Head of caudate nucleus (tissue), 42 donors: ENCODE measurements at places on chromosomes 13 and 19.

DNA sequence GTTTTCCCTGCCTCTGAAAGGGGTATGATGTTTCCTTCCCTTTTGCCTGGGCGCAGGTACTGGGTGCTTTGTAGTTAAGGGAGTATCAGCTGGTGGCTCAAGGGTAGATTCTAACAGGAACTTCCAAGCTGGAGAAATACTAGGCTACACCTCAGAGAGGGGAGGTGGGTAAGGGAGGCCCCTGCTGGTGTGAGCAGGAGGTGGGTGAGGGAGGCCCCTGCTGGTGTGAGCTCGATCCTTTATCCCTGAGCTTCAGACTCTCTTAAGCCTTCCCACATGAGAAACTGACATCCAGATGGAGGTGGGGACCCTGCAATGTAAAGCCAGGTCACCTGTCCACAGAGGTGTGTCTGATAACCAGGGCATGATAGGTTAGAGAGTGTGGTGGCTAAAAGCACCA lies 32.1 kb downstream of the CYP2B6 start:
- DNase-seq = no peak

GRCh38 chr19:33472691-33473652 lies 48.6 kb downstream of the PEPD start:
- peak; percentile 60 for DNase-seq

DNA sequence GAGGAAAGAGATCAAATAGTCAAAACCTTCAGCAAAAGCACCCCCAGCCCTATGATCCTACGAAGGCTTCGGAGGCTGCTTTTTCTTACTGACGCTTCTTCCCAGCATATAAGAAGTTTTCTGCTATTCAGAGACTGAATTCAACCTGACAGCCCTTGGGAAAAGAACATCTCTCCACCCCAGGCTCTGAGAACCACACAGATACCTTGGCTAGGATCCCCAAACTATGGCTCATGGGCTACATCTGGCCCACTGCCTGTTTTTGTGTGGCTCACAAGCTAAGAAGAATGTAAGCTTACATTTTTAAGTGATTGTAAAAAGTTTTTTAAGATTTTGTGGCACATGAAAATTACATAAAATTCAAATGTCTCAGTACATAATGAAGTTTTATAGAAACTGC lies 3.0 kb downstream of the SLC15A1 start:
- no peak for DNase-seq

DNA sequence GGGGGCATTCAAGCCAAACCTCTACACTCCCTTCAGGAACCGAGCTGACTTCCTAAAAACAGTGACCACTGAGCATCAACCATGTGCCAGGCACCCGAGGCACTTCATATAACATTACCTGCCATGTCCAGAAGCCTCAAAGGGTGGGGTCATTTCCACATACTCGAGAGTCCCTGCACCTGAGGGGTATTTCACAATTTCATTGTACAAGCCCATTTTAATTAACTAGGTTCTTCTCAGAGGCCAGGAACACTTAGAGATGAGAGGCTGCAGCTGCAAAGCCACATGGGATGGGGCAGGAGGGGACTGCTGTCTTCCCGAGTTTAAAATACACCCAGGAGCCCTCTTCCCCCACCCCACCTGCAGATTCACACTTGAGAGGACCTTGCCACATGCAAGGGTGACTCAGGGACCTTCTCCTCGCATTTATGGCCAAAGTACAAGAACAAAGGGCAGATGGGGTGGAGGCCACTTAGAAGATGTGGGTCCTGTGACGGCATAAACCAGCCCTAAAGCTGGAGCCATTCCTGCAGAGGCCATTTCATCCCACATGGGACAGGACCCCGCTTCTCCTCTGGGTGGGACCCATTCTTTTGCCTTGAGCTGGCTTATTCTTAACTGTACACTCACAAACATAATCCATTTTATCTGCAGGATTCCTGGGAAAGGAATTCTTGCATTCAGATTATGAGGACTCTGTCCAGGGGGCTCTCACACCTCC lies 43.9 kb downstream of the RAB20 start:
- DNase-seq = no peak

DNA sequence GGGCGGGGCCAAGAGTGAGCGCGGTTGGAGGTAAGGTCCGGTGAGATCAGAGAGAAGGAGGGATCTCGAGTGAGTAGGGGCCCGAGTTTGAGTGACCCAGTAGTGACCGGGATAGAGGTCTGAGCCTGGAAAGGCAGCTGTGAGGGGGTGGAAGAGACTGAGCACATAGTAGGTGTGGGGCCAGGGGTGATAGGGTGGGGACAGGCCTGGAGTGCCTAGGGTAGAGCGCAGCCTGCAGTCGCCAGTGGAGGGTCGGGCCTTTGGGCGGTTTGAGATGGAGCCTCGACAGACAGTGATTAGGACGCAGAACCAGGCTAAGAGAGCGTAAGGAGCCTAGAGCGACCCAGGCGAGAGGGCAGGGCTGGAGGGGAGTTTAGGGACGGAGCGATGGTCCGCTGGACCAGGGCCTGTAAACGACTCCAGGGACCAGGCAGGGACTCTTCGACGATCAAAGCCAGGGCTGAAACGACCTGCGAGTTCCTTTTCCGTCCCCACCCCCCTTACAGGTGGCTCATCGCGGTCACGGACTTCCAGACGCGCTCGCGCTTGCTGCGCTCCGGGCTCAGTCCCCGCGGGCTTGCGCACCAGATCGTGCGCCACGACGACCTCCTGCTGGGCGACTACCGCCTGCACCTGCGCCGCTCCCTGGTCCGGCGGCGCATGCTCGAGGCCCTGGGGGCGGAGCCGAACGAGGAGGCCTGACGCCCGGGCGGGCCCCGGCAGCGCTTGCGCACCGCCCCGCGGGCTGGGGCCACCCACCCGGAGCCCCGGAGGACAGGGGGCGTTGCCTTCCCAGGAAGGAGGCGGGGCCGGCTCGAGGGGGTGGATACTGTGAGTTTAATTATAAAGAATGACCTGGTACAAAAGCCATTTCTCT lies 9.4 kb downstream of the C19orf81 start:
- peak; percentile 88 for DNase-seq

DNA sequence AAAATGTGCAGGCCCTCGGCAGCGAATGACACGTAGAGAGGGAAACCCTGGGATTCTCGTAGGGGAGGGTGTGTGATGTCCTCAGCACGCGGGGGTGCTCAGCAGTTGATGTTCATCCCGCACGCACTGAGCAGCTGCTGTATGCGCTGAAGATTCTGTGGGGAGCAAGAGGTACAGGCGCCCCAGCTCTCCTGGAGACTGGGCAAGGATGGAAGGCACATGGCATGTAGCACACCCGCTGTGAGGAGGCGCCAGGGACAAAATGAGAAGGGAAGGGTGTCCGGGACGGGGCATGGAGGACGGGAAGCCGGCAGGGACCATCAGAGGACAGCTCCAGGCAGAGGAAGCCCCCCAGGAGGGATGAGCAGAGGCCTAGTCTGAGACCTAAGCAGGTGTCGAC lies 15.4 kb downstream of the ATP11A start:
- DNase-seq = no peak

DNA sequence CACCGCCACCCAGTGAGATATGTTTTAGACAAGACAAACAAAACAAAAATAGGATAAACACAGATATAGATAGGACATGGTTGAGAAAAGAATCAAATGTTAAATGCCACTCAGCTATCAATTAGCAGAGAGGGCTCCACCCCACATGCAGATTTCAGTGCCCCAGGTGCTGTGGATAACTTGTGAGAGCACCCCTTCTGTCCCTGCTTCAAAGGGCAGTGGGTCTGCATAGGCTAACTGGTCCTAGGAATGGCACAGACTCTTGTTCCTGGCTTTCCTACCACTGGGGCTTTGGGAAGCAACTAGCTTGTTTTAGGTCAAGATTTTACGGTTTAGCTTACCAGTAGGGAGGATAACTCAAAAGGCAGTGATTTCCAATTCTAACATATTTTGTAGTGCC lies 460.3 kb downstream of the TSHZ3 start:
- no peak for DNase-seq

GRCh38 chr19:33957804-33958203 lies 161.1 kb downstream of the KCTD15 start:
- DNase-seq = no peak

- no peak for DNase-seq
Observed at GRCh38 chr19:16330368-16330801, 5.8 kb downstream of the KLF2 start.

GRCh38 chr19:4434391-4434790 lies 23.2 kb downstream of the UBXN6 start:
- no peak for DNase-seq

- DNase-seq = no peak
Observed at GRCh38 chr13:21957833-21958232, 287.0 kb downstream of the FGF9 start.

DNA sequence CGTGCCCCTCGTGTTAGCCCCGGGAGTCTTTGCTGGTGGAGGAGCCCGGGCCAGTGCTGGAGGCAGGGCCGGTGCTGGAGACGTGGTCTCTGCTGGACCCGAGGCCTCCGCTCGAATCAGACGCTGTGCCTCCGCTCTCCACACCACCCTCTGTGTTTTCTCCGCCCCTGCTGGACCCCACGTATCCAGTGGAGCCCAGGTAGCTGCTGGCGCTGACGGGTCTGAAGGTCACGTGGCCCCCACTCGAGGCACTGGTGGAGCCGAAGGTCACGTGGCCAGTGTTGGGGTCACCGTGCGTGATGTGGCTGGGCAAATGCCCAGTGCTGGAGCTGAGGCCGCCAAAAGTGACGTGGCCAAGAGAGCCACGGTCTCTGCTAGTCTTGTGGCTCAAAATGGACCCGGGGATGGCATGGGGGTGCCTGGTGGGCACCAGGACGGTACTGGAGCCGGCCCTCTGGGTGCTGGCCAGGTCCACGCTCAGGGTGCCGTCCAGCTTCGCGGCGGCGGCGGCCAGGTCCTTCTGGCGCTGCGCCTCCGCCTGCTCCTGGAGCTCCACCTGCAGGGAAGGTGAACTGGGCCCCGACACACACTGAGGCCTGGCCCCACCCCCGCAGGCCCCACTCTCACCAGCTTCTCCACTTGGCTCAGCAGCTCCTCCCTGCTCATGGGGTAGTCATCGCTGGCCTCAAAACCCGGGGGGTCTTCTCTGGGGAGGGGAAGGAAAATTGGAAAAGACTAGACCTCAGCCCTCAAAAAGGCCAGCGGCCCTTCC lies 27.3 kb downstream of the ZNF114 start:
- no peak for DNase-seq

- DNase-seq = no peak
Observed at GRCh38 chr13:96581741-96582140, 412.5 kb downstream of the OXGR1 start.

DNA sequence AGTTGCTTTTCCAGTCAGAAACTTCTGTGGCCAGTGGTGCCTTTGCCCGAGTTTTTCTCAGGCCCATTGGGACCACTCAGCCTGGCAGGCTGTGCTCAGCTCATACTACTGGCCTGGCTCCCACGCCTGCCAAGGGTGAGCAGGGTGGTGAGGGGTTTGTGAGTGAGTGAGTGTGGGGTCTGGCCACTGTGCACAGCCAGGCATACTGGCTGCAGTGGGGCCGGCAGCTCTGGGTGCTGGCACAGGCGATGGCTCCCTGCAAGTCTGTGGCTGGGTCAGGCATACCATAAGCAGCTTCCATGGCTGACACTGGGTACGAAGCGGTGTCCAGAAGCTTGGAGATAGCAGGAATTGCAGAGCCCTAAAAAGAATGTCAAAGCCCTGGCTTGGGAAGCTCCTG lies 161.0 kb downstream of the SLITRK6 start:
- DNase-seq = no peak

GRCh38 chr13:41652735-41653361 lies 195.5 kb downstream of the RGCC start:
- no peak for DNase-seq

- no peak for DNase-seq
Observed at GRCh38 chr19:46976845-46977320, 42.8 kb upstream of the NPAS1 start.

- no peak for DNase-seq
Observed at GRCh38 chr13:77565635-77566034, 30.1 kb downstream of the SCEL start.

- no peak for DNase-seq
Observed at GRCh38 chr19:35843676-35844481, 8.4 kb downstream of the NPHS1 start.

DNA sequence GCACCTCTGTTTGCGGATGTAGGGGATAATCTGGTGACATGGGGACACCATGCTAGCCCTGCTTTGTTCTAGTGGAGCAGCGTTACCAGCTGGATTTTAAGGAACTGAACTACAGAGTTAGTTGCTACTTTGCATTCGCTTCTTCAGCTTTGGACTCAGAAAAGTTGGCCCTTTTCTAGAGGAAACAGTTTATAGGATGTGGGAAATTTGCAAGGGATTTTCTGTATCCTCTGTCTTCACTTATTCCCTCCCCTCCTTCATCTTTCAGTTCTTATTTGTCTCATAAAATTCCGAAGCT lies 2.1 kb downstream of the GATAD2A start:
- DNase-seq = no peak

- DNase-seq = no peak
Observed at GRCh38 chr13:113527272-113527958, 36.9 kb upstream of the DCUN1D2 start.

DNA sequence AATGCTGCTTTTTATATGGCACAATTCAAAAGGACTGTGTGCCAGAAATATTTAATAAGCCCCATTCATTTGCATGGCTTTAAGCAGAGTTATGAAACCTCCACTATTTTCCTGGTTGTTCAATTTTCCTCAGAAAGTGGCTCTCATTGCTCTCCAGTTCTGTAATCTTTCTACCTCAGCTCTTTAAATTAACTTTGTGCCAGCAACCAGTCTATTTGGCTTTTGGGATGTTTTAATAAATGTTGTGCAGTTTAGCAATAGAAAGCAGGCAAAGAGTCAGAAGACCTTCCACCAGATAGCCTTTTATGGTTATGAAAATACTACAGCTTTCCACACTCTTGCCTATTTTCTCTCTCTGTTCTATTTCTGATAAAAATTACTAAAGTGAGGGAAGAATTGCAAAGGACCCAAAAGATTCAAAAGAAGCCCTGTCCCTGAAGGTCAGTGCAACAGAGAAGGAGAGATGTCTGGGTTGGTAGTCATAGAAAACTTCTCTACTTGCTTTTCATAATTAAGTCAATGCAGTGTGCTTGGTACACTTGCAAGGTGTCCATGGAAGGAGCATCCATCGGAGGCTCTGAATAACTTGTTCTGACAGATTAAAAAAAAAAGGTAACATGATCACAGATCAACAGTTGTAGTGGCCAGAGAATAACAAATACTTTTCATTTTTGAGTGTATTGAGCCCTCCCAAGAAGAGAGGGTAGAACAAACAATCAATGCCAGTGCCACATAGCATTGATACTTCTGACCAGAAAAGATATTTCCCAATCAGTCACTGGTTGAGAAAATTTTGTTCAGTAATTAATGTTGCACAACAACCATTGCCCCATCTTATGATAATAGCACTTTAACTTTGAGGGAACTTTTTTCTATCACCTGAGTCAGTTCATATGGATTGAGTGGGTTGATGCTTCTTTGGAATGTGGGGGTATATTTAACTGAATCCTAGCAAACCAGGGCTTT lies 48.4 kb upstream of the SPRY2 start:
- no peak for DNase-seq

DNA sequence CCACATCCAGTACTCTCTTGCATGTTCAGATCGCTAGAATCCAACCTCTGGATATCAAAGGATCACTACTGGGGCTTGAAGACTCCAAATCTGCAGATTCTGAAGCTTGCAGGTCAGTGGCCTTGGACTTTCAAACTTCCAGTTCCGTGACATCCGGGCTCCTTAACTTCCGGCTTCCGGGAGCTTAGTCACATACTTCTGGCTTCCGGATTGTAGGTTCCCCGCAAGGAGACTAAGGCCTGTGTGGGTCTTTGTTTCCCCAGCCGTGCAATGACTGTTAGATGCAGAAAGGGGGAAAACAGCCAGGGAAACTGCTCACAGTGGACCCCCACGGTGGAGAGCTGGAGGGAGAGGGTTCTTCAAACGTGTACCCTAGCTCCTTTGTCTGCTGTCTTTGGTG lies 41.4 kb downstream of the ZNF333 start:
- no peak for DNase-seq
